D721Med (cell line): ENCODE measurements at places on chromosomes 2 and 18.

DNA sequence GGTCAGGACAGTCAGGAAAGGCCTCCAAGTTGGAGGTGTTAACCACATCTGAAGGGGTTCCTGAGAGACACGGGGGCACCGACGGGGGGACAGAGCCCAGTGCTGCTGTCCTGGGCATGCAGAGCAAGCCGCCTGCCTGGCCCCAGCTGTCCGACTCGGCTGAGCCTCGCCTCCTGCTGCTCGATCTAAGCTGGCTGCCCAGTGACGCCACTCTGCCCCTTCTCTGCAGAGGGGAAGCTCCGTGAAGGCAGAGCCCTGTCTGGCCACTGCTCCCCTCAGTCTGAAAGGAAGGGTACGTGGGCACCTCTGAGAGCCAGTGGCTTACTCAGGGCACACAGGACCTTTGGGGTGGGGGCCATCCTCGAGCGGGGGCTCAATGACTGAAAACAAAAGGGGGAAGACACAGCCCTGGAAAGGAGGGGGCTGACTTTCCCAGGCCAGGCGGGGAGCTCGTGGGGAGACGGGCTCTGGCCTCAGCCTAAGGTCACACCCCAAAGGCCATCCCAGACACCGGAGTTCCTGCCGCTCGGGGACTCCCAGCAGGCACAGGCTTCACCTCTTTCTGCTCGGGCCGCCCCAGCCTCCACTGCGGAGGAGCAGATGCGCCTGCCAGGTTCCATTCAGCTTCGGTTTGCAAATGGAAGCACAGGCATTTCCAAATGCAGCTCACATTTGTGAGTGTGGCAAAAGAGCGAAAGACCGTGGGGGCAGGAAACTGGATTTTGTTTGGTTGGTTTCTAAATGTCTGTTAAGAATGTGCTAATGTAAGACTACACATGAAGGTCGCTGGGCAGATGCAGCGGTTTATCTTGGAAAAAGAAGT lies 136.9 kb downstream of the HDAC4 start:
- no peak for DNase-seq

- DNase-seq, result no peak
Measured at GRCh38 chr2:457792-458424, 170.0 kb upstream of the ALKAL2 start.

GRCh38 chr18:48475635-48476549 lies 62.9 kb upstream of the CTIF start:
- DNase-seq, result peak; percentile 61

GRCh38 chr2:156466739-156467405 lies 30.7 kb downstream of the GPD2 start:
- no peak for DNase-seq

DNA sequence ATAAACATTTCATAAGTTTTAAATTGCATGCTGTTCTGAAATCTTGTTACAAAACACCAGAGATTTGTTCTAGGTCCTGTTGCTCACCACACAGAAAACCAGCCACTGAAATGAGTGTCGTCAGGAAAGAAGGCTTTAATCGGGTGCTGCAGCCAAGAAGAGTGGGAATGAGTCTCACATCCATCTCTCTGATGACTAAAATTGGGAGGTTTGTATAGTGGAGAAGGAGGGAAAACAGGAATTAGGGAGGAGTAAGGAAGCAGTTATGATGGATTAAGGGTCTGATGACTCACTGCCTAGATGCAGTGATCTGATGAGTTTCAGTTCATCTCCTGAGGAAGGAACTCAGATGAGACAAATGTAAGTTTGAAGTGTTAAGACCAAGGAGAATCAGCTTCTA lies 42.1 kb upstream of the GPR39 start:
- no peak for DNase-seq

GRCh38 chr2:106030287-106031268 lies 163.5 kb downstream of the UXS1 start:
- no peak for DNase-seq
